ENCODE measurements at places on chromosomes 7 and 10. TPM values are rescaled to one million over a fixed set of nuclear protein-coding genes. Genes with fewer than 3 reads are reported as not detected.

DNA sequence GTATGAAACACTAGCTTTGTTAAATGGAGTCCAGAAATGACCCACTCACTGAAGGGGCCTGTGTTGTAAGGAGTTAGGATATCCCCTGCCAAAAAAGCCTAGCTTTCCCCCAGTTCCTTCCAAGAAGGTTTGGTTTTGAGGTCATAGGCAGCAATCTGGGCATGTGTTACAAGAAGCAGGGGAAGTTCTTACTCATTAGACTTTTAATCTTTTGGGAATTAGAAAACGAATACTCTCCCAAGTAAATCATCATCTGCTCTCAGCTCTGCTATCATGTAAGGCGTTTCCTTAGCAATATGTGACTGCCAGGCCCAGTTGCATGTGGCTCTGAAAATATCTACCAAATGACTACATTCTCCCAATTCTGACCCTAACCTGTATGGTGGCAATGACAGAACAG is 3.7 kb downstream of the NOD1 start:
- H3K4me3 ChIP-seq: no peak overlapping the region
- DNase-seq: no peak
- H3K27ac ChIP-seq: peak overlapping the region; percentile 16
- H3K27me3 ChIP-seq: no peaks in the 10 kb centered on the region
- no peaks in the 10 kb centered on the region for H3K36me3 ChIP-seq

DNA sequence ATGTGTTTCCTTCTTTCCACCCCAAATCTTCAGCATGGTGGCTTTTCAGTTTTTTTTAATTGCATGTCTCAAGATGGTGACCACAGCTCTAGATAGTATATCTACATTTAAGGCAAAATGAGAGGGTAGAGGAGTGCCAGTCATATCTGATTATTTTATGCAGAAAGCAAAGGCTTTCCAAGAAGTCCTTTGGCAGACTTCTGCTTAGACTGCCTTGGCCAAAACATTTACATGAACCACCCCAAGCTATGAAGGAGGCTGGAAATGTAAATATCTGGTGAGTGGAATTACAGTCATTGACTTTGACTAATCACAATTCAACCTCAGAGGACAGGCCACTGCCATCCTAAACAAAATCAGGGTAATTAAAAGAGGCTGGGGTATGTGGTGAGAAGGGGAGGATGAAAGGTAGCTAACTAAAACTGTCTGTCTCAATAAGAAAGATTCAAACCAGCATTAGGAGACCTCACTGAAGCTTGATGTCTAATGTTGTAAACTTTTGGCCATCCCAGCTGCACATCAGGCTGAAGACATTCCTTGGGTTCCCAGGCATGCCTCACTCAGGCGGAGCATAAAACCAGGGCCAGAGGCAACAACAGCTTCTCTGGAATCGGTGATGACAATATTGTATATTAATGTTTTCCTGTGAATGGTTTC is 53.4 kb downstream of the PPP1R3C start:
- H3K36me3 ChIP-seq: no peaks in the 10 kb centered on the region
- H3K4me1 ChIP-seq: peaks cover 14% of the 10 kb centered on the region
- H3K27me3 ChIP-seq: no peaks in the 10 kb centered on the region
- DNase-seq: no peak
- H3K27ac ChIP-seq: no peak overlapping the region

- no peaks in the 10 kb centered on the region for H3K27me3 ChIP-seq
- H3K27ac ChIP-seq: peak overlapping the region; percentile 32
- no peak for DNase-seq
- H3K4me1 ChIP-seq: peaks cover 22% of the 10 kb centered on the region
- H3K36me3 ChIP-seq: no peaks in the 10 kb centered on the region
Observed at GRCh38 chr7:150351587-150352194, 10.3 kb upstream of the RARRES2 start.

DNA sequence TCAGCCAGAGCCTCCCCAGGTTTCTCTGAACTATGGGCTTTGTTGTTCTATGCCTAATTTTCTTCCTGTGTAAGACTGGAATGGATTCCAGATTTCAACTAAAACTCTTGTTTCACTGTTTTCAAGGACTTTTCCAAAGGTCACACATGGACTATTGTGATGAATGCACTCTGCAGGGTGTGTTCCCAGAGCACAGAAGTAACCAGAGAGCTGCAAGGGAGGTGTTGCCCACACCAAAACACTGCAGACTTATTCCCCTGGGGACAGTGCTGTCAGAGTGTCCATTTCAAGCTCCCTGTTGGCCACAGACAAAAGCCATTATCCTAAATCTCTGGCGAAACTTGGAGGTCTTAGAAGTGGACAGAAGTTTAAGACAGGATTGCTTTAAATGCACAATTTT is 231.6 kb downstream of the TRIL start:
- H3K4me1 ChIP-seq: no peaks in the 10 kb centered on the region
- H3K36me3 ChIP-seq: no peaks in the 10 kb centered on the region
- H3K4me3 ChIP-seq: no peak overlapping the region
- H3K27ac ChIP-seq: no peak overlapping the region
- no peak for DNase-seq

DNA sequence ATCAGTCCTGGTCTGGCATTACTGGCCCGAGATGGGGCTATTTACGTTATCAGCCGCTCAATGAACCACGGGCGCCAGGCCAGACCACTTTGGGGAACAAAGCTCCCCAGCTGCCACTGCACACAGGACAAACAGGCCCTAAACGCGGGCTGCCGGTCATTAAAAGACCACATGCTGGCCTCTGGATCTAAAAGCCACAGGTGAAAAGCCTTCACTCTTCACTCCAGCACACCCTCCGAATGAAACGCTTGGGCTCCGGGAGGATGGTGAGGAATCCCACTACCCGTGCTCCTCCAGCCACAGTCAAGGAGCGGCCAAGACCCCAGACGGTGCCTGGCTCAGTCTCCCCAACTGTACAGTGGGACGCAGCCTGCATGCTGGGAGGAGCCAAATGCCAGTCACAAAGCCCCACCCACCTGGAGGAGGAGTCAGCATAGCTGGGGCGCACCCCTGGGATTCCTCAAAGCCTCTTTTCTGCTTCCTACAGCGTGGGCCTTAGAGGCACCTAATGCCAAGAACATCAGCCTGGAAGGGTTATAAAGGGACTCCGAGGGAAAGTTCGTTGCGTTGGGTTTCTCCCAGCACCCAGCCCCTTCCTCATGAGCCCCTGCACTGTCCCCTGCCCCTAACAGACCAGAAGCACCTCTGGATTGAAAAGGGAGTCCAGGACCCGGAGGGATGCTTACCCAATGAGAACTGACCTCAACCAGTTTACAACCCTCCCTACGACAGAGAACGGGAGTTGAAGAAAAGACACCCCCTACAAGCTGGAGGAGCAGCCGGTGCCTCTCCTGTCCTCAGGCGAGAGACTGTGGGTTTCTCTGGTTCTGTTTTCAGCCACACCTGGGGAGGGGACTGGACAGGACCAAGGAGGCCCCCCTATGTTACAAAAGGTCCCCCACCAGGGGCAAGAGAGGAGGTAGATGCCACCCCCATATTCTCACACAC is 4.7 kb downstream of the PDGFA start:
- peaks cover 50% of the 10 kb centered on the region for H3K4me1 ChIP-seq
- peak overlapping the region; percentile 94 for H3K27ac ChIP-seq
- no peaks in the 10 kb centered on the region for H3K27me3 ChIP-seq
- peak; percentile 71 for DNase-seq

- H3K36me3 ChIP-seq: no peaks in the 10 kb centered on the region
- peak overlapping the region; percentile 76 for H3K27ac ChIP-seq
- H3K27me3 ChIP-seq: no peaks in the 10 kb centered on the region
Observed at GRCh38 chr7:74294191-74294998, 5.2 kb downstream of the CLIP2 start.

- no peaks in the 10 kb centered on the region for H3K36me3 ChIP-seq
- DNase-seq: peak; percentile 86
- H3K27me3 ChIP-seq: no peaks in the 10 kb centered on the region
- no peak overlapping the region for H3K27ac ChIP-seq
- H3K4me1 ChIP-seq: peaks cover 8% of the 10 kb centered on the region
Observed at GRCh38 chr10:80664071-80664680, 126.5 kb downstream of the SH2D4B start.

GRCh38 chr7:95001815-95002561 is 94.6 kb downstream of the PPP1R9A start:
- H3K4me1 ChIP-seq: peaks cover 17% of the 10 kb centered on the region
- DNase-seq: no peak
- no peaks in the 10 kb centered on the region for H3K36me3 ChIP-seq
- H3K4me3 ChIP-seq: no peak overlapping the region
- H3K27ac ChIP-seq: no peak overlapping the region

DNA sequence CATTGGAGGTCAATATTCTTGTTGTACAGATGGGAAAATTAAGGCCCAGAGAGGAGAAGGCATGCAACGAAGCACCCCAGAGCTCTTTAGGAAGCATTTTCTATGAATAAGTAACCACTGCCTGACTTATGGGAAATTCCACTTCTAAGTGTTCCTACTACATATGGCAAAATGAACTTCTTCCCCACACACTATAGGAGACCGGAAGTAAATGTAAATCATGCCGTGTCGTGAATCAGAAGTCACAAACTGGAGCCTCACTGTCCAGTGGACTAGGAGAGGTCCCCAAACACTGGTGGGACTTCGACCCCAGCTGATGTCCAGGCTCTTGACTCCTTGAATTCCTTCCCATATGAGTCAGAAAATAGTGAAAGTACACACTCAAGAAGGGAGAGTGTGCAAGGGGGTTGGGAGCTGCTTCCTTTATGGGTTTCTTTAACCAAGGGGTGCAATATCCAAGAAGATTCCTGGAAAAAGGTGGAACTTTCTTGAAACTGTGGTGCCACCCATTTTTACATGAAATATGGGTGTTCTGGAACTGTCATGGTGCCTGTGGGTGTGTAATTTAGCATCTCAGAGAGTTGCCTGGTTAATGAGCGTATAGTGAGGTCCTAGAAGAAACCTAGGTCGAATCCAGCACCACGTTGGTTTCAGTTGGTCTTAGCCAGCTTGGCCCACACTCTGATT is 6.7 kb downstream of the RASSF4 start:
- H3K27me3 ChIP-seq: no peaks in the 10 kb centered on the region
- peaks cover 84% of the 10 kb centered on the region for H3K4me1 ChIP-seq
- no peaks in the 10 kb centered on the region for H3K36me3 ChIP-seq
- no peak for DNase-seq

The PNLIP gene
- 8,888 TPM for total RNA-seq

The TUBAL3 gene
- not detected for total RNA-seq

The FRA10AC1 gene
- total RNA-seq: 20.0 TPM
